Activated CD4-positive, alpha-beta T cell treated with anti-CD3 and anti-CD28 coated beads, Interleukin-2, amount 10 ng/mL, durations not matched to agents 7 days and 5 days (primary cell): ENCODE measurements at places on chromosomes 13 and 19. TPM values are rescaled to one million over a fixed set of nuclear protein-coding genes. Genes with fewer than 3 reads are reported as not detected.

OR4F17 gene
- total RNA-seq: not detected

SYCN gene
- not detected for total RNA-seq

TEX26 gene
- total RNA-seq: not detected

MICU2 gene
- total RNA-seq: 33.9 TPM

ZNF865 gene
- 14.2 TPM for total RNA-seq

CABP5 gene
- total RNA-seq: not detected

RFPL4A gene
- total RNA-seq: not detected

CCL25 gene
- total RNA-seq: 7.4 TPM

ZNF223 gene
- total RNA-seq: 0.25 TPM

FRY gene
- total RNA-seq: 14.3 TPM

WDR87 gene
- total RNA-seq: not detected

LHFPL6 gene
- total RNA-seq: 0.25 TPM

GAPDHS gene
- not detected for total RNA-seq

KLC3 gene
- not detected for total RNA-seq

- no peak overlapping the region for H3K4me3 ChIP-seq
- H3K36me3 ChIP-seq: no peaks in the 10 kb centered on the region
- H3K27me3 ChIP-seq: no peaks in the 10 kb centered on the region
- DNase-seq: no peak
- no peak overlapping the region for H3K27ac ChIP-seq
Observed at GRCh38 chr13:66624302-66624701, 605.8 kb downstream of the PCDH9 start.

- peak; percentile 87 for DNase-seq
- no peaks in the 10 kb centered on the region for H3K27me3 ChIP-seq
- peaks cover 10% of the 10 kb centered on the region for H3K36me3 ChIP-seq
- H3K4me3 ChIP-seq: peak overlapping the region; percentile 68
- peak overlapping the region; percentile 99 for H3K27ac ChIP-seq
Observed at GRCh38 chr13:20475927-20476691, 49.5 kb downstream of the CRYL1 start.

GRCh38 chr13:23963184-23963931, 66.1 kb upstream of the C1QTNF9B start:
- H3K4me1 ChIP-seq: peaks cover 44% of the 10 kb centered on the region
- no peaks in the 10 kb centered on the region for H3K27me3 ChIP-seq
- no peak overlapping the region for H3K27ac ChIP-seq

DNA sequence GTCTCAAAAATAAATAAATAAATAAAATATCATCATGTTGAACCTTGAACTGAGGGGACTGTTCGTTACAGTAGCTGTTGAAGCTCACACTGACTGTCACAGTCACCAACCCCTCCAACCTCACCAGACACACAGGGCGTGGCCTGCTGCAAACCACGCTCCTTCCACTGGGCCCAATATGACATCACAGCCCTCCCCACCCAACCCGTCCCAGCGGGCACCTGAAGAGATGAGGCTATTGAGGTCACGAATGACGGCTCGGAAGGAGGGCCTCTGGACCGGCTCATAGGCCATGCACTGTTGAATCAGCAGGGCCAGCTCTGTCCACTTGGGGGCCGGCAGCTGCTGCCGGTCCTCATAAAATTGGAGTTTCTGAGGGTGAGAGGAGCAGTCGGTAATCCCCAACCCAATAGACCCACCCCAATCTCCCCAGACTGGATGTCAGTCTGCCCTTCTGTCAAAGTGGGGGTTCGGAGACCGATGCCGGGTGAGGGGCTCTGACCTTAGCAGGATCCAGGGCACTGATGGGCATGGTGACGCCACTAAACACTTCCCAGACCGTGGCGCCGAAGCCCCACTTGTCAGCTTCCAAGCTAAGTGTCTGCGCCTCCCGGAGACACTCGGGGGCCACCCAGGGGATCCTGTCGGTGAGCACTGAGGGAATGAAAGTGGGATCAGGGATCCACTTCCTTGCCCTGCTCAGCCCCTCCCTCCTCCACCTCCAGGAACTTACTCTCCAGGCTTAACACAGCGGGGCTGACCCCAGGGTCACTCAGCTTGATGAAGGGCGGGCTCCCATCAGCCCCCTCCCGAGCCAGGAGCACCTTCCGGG, 13.2 kb downstream of the JAK3 start:
- H3K27ac ChIP-seq: no peak overlapping the region
- H3K36me3 ChIP-seq: peaks cover 83% of the 10 kb centered on the region
- no peaks in the 10 kb centered on the region for H3K27me3 ChIP-seq
- H3K4me1 ChIP-seq: peaks cover 28% of the 10 kb centered on the region

GRCh38 chr13:100333141-100333540, 244.2 kb downstream of the PCCA start:
- H3K36me3 ChIP-seq: peaks cover 12% of the 10 kb centered on the region
- H3K27me3 ChIP-seq: no peaks in the 10 kb centered on the region
- H3K4me1 ChIP-seq: peaks cover 4% of the 10 kb centered on the region
- no peak for DNase-seq

- peaks cover 14% of the 10 kb centered on the region for H3K4me1 ChIP-seq
- H3K4me3 ChIP-seq: no peak overlapping the region
- no peaks in the 10 kb centered on the region for H3K27me3 ChIP-seq
- DNase-seq: no peak
- H3K27ac ChIP-seq: no peak overlapping the region
Observed at GRCh38 chr13:48859272-48860105, 116.2 kb upstream of the FNDC3A start.

DNA sequence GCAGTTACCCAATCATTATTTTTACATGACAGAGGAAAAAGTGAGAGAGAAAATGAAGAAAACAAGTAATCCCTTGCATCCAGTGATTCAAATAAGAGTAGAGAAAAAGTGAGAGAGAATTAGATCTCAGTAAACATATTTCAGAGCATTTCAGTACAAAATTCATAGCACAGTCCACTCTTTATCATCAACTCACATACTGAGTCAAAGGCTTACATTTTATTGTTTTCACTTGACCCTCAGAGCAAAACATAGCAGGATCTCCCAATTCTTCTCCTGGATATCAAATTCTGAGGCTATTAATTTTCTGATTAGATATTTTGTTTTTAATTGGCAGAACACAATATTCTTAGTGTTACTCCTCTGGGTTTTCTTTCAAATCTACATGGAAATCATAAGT, 1568.3 kb upstream of the PRR20A start:
- no peak overlapping the region for H3K4me3 ChIP-seq
- no peaks in the 10 kb centered on the region for H3K36me3 ChIP-seq
- no peak overlapping the region for H3K27ac ChIP-seq
- no peak for DNase-seq

DNA sequence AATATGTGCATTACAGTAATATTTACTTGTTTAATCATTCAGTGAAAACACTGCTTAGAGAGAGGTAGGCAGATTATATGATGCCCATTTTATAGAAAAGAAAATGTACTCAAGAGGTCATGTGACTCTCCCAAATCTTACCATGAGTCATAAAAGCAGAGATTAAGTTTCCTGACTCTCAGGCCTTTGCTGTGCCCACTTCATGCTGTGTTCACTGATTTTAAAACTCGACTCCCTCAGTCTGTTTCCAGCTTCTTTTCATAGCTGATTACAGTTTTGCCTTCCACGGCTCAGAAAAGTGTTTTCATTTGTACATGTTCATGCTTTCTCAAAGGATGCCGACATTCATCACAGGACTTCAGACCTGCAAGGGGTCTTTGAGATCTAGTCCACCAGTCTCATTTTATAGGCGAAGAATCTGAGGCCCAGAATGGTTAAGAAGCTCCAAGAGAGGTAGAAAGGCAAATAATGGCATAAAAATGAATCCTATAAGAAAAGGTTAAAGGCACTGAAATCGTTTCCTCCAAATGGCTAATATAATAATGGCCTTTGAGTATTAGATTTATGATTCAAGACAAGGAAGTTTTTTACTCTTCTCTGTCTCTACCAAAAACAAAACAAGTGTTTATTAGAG, 9.0 kb upstream of the IPO5 start:
- no peaks in the 10 kb centered on the region for H3K36me3 ChIP-seq
- H3K27me3 ChIP-seq: no peaks in the 10 kb centered on the region
- H3K4me3 ChIP-seq: no peak overlapping the region
- no peak for DNase-seq

- H3K27me3 ChIP-seq: no peaks in the 10 kb centered on the region
- no peak for DNase-seq
- no peaks in the 10 kb centered on the region for H3K4me1 ChIP-seq
- H3K36me3 ChIP-seq: no peaks in the 10 kb centered on the region
Observed at GRCh38 chr13:80742033-80742432, 401.1 kb upstream of the SPRY2 start.

DNA sequence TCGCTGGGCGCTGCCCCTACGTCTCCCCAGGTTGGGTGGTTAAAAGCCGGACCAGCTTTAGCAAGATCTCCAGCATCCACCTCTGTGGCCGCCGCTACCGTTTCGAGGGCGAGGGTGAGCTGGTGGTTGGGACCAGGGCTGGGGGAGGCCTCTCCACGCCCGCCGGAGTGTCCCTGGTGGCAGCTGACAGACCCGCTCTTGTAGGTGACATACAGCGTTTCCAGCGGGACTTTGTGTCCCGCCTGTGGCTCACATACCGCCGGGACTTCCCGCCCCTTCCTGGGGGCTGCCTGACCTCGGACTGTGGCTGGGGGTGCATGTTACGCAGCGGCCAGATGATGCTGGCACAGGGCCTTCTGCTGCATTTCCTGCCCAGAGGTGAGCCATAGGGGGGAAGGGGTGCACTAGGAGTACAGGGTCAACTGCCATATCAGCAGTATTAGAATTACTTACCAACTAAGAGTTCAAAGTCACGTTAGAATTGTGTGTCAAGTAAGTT, 1.1 kb downstream of the ATG4D start:
- DNase-seq: no peak
- H3K4me3 ChIP-seq: peak overlapping the region; percentile 89
- H3K36me3 ChIP-seq: peaks cover 16% of the 10 kb centered on the region
- H3K27ac ChIP-seq: peak overlapping the region; percentile 90
- H3K4me1 ChIP-seq: peaks cover 16% of the 10 kb centered on the region

DNA sequence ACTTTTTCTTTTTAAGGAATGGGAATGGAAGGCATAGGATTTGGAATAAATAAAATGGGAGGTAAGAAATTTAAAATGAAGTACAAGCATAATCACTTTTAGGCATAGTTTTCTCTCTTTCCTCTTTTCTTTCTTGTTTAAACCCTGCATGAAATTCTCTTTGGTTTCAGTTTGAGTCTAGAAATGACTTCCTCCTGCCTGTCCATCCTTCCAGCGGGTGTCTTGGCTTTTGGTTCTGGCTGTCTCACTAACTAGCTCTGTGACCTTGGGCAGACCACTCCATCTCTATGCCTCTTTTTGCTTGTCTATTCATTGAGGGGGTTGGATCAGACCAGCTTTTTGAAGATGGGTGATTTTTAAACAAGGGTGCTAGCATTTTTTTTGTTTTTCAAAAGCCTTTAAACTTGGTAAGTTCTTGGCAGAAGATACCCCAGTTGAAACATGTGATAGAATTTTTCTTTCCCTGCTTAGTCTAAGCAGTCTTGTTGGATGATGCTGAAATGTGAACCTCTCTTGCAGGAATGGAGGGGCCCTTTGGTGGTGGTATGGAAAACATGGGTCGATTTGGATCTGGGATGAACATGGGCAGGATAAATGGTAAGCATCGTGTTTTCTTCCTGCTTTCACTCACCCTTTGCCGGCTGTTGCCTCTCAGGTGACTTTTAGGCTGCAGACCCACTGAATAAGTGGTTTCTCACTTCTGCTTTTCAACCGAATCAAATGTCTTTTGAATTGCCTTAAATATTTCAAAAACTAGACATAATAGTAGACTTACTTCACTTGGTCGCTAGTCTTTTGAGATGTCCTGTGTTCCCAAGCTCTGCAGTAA, 28.6 kb downstream of the PRAM1 start:
- H3K4me1 ChIP-seq: peaks cover 87% of the 10 kb centered on the region
- peak overlapping the region; percentile 61 for H3K27ac ChIP-seq
- peak overlapping the region; percentile 12 for H3K4me3 ChIP-seq
- no peak for DNase-seq
- H3K27me3 ChIP-seq: no peaks in the 10 kb centered on the region
- H3K36me3 ChIP-seq: peaks cover 82% of the 10 kb centered on the region

- H3K4me3 ChIP-seq: no peak overlapping the region
- DNase-seq: no peak
- peaks cover 4% of the 10 kb centered on the region for H3K36me3 ChIP-seq
- no peak overlapping the region for H3K27ac ChIP-seq
Observed at GRCh38 chr19:3608750-3609322, 2.2 kb upstream of the TBXA2R start.

DNA sequence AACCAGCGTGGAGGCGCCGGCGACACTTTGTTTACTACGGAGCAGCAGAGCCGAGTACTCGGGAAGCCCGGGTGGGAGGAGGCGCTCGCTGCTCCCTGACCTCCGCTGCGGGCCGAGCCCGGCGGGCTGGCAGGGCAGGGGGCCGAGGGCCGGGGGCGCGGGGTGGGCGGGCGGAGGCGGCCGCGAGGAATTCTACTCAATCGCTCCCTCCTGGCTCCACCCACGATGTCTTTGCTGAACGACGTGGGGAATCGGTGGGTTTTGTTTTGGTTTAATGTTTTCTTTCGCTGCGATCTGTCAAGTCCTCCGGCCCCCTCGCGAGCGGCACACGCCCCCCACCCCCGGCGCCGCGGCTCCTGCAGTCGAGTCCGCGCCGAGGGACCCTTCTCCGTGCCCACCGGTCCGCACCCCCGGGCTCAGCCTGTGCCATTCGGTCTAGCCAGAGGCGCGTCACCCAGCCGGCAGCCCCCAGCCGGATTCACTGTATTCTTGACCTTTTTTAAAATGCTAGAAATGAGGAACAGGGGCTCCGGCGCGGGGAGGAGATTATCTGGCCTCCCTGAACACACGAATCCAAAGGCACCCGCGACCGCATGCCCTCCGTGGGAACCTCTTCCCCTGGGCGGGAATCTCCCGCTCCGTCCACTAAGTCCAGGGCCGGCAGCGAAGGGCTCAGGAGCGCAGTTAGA, 636 bp upstream of the FOXO1 start:
- H3K27me3 ChIP-seq: no peaks in the 10 kb centered on the region
- peaks cover 34% of the 10 kb centered on the region for H3K4me1 ChIP-seq
- H3K36me3 ChIP-seq: peaks cover 14% of the 10 kb centered on the region
- H3K4me3 ChIP-seq: peak overlapping the region; percentile 85

GRCh38 chr19:31545777-31546176, 196.5 kb upstream of the TSHZ3 start:
- H3K27me3 ChIP-seq: no peaks in the 10 kb centered on the region
- no peak overlapping the region for H3K4me3 ChIP-seq
- no peaks in the 10 kb centered on the region for H3K4me1 ChIP-seq
- no peaks in the 10 kb centered on the region for H3K36me3 ChIP-seq
- no peak overlapping the region for H3K27ac ChIP-seq

- no peak for DNase-seq
- H3K36me3 ChIP-seq: peaks cover 17% of the 10 kb centered on the region
- peaks cover 46% of the 10 kb centered on the region for H3K4me1 ChIP-seq
Observed at GRCh38 chr19:16351133-16351809, 26.6 kb downstream of the KLF2 start.

- no peak overlapping the region for H3K27ac ChIP-seq
- H3K4me1 ChIP-seq: no peaks in the 10 kb centered on the region
- H3K36me3 ChIP-seq: no peaks in the 10 kb centered on the region
- no peak for DNase-seq
- H3K4me3 ChIP-seq: no peak overlapping the region
Observed at GRCh38 chr13:105127732-105128131, 1407.7 kb downstream of the EFNB2 start.

DNA sequence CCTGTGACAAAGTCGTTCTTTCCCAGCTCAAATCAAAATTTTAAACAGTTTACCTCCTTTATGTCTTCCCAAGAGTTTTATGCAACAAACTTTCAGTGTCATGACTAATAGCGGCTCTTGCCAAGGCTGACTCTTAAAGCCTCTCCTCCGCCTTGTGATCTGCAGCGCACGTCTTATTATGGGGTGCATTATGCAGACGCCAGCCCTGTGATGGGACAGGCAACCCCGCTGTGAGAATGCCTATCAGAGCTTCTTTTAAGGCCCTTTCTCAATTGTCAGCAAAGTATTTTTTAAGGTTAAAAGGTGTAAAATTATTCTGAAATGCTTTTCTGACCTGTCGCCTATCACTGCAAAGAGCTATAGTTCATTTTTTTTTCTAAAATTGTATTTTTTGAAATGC, 152.8 kb downstream of the SOX1 start:
- H3K27me3 ChIP-seq: no peaks in the 10 kb centered on the region
- no peak overlapping the region for H3K4me3 ChIP-seq
- no peak overlapping the region for H3K27ac ChIP-seq
- H3K4me1 ChIP-seq: no peaks in the 10 kb centered on the region
